ENCODE measurements at places on chromosomes 12 and 14. TPM values are rescaled to one million over a fixed set of nuclear protein-coding genes. Genes with fewer than 3 reads are reported as not detected.

The GXYLT1 gene
- total RNA-seq = 11.3 TPM

The POTEG gene
- not detected for total RNA-seq

The OR4Q2 gene
- not detected for total RNA-seq

The ERBB3 gene
- 111 TPM for total RNA-seq
